ENCODE measurements at places on chromosomes 3 and 15. TPM values are rescaled to one million over a fixed set of nuclear protein-coding genes. Genes with fewer than 3 reads are reported as not detected.
A peak's percentile ranks its signal among the peaks of the same experiment; 100 is the strongest.

- DNase-seq, result no peak
Measured at GRCh38 chr15:43886558-43886957, 59.8 kb downstream of the WDR76 start.

DNA sequence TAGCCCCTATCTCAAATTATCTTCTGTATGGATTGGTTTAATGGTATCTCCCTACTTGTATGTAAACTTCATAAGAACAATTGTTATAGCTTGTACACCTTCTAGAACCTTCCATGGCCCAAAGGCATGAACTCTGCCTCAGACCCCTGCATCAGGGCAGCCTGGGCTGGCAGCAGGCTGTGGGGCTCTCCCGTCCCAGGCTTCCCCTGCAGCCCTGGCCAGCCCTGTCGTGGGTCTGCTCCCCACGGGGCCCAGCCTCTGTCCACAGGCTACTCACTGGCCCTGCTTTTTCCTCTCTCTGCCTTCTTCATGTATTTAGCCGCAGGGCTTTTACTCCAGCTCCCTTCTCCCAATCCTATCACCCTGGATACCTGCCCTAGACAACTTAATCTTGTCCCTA, 4.4 kb downstream of the SCN5A start:
- no peak for DNase-seq

- no peak for DNase-seq
Measured at GRCh38 chr3:52225452-52226228, at the start of gene TLR9. Gene TLR9 (minus strand): TSS chr3:52225645. CDS start chr3:52225529, 116 bp downstream.

The GPR171 gene
- total RNA-seq, result not detected

The IQCH gene
- 3.2 TPM for total RNA-seq

- DNase-seq, result no peak
Measured at GRCh38 chr3:177427540-177427939, 230.3 kb upstream of the TBL1XR1 start.

The MASP1 gene
- total RNA-seq, result 0.34 TPM

DNA sequence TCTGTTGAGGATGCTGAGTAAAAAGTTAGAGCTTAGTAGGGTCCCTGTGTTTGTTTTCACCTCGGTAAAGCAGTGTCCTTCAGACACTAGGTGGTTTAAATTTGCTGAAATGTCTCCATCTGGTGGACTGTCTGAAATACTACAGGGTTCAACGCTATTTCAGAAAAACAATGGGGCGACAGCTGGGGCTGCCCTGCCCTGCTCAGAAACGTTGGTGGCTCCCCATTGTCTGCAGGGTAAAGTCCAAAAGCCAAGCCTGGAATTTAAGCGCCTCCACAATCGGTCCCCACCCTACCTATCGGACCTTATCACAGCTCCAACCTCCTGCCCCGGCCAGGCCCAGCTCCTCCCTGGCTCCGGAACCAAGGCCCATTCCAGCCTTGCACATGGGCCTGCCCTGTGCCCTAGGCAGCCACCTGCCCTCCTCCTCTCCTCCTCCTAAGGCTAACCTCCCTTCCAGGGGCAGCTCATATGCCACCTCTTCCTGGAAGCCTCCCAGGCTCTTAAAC, 4.3 kb upstream of the TSEN2 start:
- DNase-seq, result peak; percentile 81

GRCh38 chr15:89910891-89911626, 1.7 kb downstream of the ARPIN start:
- no peak for DNase-seq

- no peak for DNase-seq
Measured at GRCh38 chr3:29363110-29363509, 82.2 kb downstream of the RBMS3 start.

The EXOG gene
- total RNA-seq, result 6.2 TPM
